ENCODE measurements at places on chromosomes 7 and 10.

DNA sequence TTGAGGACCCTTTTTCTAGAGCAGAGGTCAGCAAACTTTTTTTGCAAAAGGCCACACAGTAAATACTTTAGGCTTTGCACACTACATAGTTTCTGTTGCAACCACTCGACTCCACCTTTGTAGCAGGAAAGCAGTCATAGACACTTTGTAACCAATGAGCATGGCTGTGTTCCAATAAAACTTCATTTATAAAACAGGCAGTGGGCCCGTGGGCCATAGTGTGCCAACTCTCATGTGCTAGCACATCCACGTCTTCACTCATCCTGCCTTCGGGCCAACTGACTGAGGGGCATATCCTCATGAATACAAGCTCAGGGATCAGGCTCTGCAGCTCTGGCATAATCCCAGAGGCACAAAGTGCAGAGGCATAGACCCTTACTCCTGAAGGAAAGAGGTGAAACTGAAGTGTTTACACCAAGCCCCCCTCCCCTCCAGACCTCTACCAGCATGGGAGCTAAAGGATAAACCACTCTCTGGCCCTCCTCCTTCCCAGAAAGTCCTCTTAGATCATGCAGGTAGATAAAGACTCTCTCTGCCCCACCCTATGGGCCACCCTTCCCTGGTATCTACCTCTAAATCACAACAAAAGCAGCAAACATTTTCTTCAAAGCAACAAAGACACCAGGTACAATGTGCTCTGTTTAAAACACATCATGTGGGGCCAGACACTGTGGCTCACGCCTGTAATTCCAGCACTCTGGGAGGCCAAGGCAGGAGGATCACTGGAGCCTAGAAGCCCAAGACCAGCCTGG lies 71.0 kb downstream of the DLG5 start:
- no peak for DNase-seq

DNA sequence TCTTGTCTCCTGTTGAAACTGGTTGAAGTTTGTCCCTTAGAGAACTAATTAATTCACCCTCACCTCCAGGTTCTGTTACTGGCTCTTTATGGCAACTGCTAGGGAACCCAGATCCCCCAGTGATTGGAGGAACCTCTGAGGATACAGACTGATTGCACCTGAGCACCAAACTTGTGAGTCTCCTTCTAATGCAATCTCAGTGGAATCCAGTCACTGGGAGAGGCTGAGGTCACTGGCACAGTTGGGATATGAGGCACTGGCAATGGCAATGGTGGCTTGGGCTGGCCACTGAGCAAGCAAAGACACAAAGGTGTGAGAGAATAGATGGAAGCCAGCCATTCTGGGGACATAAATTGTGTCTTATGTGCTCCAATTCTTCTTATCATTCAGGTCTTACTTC lies 5.3 kb upstream of the DGKI start:
- DNase-seq: no peak

DNA sequence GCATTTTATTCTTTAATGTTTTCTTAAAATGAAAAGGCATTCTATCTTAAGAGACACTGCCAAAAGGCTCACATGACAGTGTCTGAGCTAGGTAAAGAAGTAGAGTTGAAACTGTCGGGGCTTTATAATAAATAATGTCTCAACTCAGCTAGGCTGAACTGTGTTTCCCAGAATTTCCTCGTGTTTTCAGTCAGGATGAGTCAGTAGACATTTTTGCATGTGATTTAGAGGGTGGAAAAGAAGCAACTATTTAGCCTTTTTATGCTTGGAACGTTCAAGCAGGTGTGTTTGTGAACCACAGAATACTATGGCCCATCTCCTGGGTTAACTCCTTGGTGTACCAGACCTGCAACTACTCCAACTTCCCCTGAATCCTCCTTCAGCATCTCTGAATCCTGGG lies 23.4 kb upstream of the LIPA start:
- DNase-seq: no peak

DNA sequence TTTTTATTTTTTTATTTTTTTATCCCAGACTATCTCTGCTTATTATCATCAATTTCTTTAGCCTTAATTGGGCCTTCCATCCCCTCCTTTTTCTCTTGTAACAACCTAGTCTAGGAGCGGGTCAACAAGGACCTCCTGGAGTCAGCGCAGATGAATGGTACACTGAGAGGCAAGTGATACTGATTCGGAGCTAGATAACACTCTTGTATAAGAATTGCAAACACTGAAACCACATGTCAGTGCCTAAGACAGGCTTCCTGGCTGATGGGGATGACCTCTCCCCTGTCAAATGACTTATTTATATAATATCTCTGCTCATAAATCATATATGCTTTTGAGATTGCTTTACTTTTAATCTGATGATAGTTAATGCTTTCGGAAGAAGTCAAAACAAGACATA lies 22.7 kb downstream of the BPGM start:
- DNase-seq: no peak

- DNase-seq: no peak
Measured at GRCh38 chr7:128703609-128704241, 31.6 kb downstream of the GARIN1A start.

- DNase-seq: no peak
Measured at GRCh38 chr7:158368449-158368848, 219.2 kb downstream of the PTPRN2 start.

- DNase-seq: no peak
Measured at GRCh38 chr7:91838439-91838838, 42.1 kb downstream of the MTERF1 start.

GRCh38 chr7:24819916-24820689 lies 62.8 kb upstream of the GSDME start:
- DNase-seq: peak; percentile 82

GRCh38 chr7:1057416-1058291 lies 13.3 kb downstream of the GPR146 start:
- no peak for DNase-seq

GRCh38 chr10:85767891-85768290 lies 598.7 kb downstream of the GRID1 start:
- no peak for DNase-seq

- no peak for DNase-seq
Measured at GRCh38 chr7:29956487-29956836, 33.1 kb downstream of the SCRN1 start.

- DNase-seq: no peak
Measured at GRCh38 chr7:138317044-138317596, 142.9 kb upstream of the TRIM24 start.

GRCh38 chr10:112374724-112375541 lies 1.0 kb downstream of the ACSL5 start:
- no peak for DNase-seq

GRCh38 chr7:83469076-83469475 lies 179.9 kb downstream of the SEMA3E start:
- DNase-seq: no peak

DNA sequence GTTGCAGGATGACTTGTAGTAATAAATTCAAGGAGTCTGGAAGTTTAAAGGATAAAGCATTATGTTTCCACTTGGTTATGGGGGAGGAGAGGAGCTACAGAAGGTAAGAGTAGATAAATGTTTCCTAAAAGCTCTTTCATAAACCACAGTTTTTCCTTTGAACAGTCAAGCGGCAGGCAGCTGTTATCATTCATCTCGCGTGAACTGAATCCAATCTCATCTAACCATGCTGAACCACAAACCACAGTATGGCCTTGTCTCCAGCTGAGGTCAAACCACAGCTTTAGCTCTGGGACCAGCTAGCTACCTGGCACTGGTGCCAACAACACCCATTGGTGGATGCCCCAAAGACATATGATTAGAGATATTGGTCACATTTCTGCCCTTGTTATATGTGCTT lies 63.3 kb downstream of the NOC3L start:
- no peak for DNase-seq

DNA sequence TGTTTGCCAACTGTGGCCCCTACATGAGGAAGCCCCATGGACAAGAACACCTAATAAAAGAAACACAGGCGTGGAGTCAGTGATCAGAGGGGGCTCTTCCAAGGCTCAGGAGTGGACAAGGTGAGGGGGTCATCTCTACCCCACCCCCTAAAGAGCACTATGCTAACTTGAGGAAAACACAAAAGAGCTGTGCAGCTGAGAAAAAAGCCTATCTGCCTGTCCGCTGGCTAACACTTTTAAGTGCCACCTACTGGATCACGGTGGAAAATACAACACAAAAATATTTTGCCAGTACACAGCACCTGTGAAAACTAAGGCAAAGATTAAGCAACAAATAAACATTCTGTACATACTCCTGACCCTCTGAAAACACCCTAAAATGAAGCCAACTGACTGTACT lies 53.1 kb upstream of the COBL start:
- DNase-seq: no peak

- DNase-seq: no peak
Measured at GRCh38 chr7:18859318-18859717, 258.1 kb downstream of the TWIST1 start.

- DNase-seq: no peak
Measured at GRCh38 chr7:12827920-12828319, 140.5 kb downstream of the ARL4A start.

DNA sequence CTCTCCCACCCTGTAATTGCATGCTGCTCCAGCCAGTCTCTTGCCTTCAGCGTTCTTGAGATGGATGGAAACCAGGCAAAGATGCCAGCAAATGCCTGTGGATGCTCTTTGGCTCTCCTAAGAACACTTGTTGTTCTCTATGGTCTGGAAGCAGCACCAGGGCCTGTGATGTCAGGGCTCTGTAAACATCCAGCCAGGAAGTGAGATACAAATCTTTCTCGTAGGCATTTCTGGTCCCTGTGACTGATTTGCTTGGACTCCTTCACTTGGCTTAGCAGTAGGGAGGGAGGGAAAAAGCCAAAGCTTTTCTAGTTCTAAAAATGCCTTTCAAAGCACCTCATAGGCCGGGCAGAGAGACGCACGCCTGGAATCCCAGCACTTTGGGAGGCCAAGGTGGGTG lies 201.3 kb downstream of the REEP3 start:
- no peak for DNase-seq

DNA sequence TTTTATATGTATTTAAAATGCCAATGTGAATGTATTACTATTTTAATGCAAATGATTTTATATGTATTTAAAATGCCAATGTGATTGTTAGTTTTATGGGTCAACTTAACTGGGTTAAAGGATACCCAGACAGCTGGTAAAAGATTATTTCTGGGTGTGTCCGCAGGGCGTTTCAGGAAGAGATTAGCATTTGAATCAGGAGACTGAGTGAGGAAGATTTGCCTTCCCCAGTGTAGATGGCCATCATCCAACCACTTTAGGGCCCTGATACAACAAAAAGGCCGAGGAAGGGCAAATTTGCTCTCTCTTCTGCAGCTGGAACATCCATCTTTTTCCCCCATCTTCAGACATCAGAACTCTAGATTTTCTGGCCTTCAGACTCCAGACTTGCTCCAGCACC lies 116.2 kb downstream of the BAMBI start:
- no peak for DNase-seq

GRCh38 chr10:56782503-56782902 lies 421.4 kb upstream of the ZWINT start:
- no peak for DNase-seq

- DNase-seq: no peak
Measured at GRCh38 chr7:155670521-155670920, 26.1 kb downstream of the RBM33 start.

- no peak for DNase-seq
Measured at GRCh38 chr7:41574377-41574776, 128.5 kb downstream of the INHBA start.

DNA sequence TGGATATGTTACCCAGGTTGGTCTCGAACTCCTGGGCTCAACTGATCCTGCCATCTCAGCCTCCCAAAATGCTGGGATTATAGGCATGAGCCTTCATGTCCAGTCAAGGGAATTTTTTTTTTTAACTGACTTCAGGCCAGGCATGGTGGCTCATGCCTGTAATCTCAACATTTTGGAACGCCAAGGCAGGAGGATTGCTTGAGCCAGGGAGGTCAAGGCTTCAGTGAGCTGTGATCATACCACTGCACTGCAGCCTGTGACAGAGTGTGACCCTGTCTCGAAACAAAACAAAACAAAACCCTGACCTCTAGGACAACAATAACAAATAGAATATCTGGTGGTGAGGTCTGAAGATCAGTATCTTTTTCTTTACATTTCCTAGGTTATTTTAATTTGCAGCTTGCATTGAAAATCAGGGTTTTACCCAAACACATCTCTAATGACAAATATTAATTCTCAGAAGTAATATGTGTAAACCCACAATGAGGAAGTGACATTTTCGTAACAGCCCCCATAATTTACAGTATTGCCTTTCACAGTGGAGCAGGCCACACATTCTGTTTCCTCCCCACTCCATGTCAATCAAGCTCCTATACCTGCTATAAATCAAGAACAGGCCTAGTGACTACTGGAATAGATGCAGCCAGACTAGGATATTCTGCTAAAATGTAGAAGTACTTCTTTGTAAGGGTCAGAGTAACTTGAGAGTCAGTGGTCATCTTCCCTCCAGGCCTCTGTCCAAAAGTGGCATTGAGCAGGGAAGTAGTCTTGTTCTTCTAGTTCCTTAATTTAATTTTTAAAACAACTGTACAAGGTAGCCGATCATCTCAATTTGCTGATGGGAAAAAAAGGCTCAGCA lies 43.3 kb upstream of the ECHDC3 start:
- no peak for DNase-seq

GRCh38 chr10:85665681-85666080 lies 700.9 kb downstream of the GRID1 start:
- DNase-seq: no peak

DNA sequence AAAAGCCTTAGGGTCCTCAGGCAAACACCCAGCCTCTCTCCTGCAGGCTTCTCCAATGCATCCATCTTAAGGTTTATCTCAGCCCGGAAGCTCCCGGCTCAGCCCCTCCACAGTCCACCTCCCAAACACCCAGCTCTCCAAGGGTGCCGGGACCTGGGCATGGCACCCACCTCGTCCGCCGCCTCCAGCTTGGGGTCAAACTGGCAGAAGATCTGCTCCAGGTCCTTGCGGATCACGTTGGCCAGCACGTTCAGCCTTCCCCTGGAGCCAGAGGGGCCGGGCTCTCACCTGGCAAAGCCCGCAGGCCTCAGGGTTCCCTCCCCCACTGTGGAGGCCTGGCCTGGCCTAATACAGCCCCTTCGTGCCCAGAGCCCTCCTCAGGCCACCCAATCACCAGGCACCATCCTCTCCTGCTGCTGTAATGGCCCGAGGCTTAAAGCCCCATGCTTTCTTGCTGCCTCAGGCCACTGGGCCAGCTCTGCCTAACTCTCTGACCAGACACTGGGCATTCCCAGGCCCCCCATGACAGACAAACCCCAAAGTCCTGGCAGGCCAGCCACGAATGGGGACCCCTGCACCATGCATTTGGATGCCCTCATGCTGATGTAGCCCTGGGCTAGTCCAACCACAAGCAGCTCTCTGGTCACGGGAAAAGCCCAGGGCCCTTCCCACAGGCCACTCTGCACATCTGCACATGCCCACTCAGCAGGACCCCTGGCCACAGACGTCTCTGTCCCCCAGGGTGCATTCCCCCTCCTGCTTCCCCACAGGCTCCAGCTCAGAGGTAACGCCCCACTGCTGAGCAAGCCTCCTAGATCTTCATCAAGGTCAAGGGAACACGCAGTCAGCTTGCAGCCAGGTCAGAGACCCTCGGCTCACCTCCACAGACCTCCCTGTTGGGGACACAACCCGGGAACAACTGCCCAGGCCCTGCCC lies 12.3 kb downstream of the OGDHL start:
- DNase-seq: no peak

- DNase-seq: no peak
Measured at GRCh38 chr10:49361735-49362568, 33.9 kb downstream of the DRGX start.
